AG08395 (cell line): ENCODE measurements at places on chromosomes 13 and 19.

GRCh38 chr19:51093101-51093500, 10.4 kb upstream of the KLK14 start:
- DNase-seq: no peak

- no peak for DNase-seq
Observed at GRCh38 chr13:105016266-105016665, 1519.2 kb downstream of the EFNB2 start.

DNA sequence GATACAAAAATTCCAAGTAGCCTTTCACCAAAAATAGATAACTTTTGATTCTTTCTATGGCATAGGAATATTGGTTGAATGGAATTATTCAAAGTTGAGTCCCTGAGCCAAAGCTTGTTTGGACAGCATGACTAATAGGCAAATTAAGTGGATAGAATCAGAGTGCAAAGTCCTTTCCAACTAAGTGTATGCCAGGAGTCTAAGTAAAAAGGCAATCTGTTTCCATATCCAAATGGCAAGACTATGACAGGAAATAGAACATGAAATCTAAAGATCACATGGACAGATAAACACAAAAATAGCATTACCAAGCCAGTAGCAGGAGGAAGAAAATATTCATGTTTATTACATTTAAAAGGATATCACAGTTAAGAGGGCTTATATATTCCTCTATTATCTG, 804.6 kb downstream of the SLITRK6 start:
- DNase-seq: no peak

- peak; percentile 10 for DNase-seq
Observed at GRCh38 chr13:49248622-49249002, 887 bp downstream of the CDADC1 start.

GRCh38 chr13:51494156-51494555, 41.3 kb upstream of the INTS6 start:
- peak; percentile 50 for DNase-seq

GRCh38 chr19:54916822-54917221, 10.9 kb downstream of the NCR1 start:
- no peak for DNase-seq

- DNase-seq: no peak
Observed at GRCh38 chr13:41052441-41052840, 8.9 kb upstream of the WBP4 start.

- DNase-seq: no peak
Observed at GRCh38 chr13:103517066-103517767, 451.0 kb upstream of the SLC10A2 start.

- DNase-seq: no peak
Observed at GRCh38 chr19:9671655-9672054, 3.2 kb downstream of the ZNF562 start.

GRCh38 chr13:52701728-52702465, 37.7 kb downstream of the CNMD start:
- no peak for DNase-seq

GRCh38 chr13:97344265-97345175, 89.4 kb upstream of the RAP2A start:
- peak; percentile 55 for DNase-seq

DNA sequence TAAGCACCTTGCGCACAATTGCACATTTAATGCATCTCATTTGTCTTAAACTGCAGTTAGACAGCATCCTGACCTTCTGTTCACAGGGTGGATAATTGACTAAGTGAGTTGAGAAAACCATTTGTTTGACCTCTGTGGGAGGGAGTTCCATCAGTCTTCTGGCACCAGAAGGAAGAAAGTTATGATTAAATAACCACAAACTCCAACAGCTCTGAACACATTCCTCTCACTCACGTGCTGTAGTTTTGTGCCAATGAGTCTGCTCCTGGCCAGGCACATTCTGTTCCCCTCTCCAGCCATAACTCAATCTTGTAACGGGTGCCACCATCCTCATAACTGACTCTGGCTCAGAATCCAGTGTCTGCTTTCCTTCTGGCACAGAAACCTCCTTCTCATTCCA, 817.2 kb downstream of the SLITRK1 start:
- no peak for DNase-seq

- DNase-seq: peak; percentile 63
Observed at GRCh38 chr13:74135326-74136083, 1.3 kb upstream of the KLF12 start.

DNA sequence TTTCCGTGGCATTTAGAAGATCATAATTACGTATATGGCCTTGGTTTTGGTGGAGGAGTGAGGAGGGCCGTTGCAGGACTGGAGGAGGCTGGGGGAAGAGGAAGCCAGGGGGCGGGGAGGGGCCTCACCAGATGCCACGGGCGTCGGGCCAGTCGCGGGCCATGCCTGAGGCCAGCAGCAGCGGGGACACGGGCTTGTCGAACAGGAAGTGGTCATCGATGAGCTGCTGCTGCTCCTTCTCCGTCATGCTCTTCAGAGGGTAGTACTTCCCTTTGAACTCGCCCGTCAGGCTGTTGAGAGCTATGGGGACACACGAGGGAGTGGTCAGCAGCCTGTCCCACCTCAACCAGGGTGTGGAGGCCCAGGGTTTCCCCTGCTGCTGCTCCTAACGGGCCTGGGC, 11.1 kb downstream of the CKM start:
- no peak for DNase-seq

DNA sequence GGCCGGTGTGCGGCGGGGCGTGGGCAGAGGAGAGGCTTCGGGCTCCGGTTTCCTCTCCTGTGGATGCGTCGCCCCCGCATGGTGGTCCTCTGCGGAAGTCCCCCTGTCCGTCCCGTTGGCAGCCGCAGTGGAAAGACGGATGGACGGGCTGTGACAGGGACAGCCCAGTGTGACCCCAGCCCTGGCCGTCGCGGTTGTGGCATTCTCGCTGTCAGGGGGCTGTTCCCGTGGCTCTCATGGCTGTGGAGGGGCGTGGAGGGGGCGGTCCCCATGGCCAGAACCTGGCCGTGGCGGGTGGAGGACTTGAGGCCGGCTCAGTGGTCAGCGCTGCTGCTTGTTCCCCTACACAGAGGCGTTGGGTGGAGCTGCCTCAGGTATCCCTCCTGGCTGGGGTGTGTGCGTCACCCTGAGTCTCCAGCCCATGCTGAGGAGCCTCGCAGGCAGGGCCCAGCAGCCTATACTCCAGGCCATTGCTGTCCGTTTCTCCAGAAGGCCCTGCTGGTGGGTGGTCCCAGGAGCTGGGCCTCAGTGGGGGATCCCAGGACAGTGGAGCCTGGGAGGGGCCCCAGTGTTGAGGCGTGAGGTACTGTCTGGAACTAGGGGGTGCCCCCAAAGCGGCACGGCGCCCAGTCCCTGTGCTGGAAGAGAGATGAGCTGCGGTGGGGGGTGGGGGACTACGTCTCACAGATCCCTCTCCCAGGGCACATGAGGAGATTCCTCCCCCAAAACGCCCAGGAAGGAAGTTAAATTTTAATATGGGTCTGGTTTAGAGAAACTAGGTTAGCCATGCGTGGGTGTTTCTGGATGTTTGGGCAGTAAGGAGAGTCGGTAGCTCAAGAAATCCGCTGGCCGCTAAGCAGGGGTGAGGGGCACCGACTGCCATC, 20.3 kb downstream of the CSNK1G2 start:
- no peak for DNase-seq

DNA sequence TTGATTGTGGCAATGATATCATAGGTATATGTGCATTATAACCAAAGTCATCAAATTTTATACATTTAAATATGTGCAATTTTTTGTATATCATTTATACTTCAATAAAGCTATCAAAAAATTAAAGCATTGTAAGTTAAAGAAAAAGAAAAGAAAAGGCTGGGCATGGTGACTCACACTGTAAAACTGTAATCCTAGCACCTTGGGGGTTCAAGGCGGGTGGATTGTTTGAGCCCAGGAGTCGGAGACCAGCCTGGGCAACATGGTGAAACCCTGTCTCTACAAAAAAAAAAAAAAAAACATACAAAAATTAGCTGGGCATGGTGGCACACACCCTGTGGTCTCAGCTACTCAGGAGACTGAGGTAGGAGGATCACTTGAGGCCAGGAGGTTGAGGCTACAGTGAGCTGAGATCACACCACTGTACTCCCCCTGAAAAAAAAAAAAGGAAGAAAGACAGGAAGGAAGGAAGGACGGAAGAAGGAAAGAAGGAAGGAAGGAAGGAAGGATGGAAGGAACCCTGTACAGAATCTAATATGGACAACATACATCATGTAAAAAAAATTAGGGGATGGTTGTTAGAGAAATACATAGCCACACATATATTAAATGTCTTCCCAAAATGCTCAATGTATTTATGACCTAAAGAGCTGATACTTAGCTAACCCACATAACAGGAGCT, 21.7 kb upstream of the SLC25A30 start:
- no peak for DNase-seq

DNA sequence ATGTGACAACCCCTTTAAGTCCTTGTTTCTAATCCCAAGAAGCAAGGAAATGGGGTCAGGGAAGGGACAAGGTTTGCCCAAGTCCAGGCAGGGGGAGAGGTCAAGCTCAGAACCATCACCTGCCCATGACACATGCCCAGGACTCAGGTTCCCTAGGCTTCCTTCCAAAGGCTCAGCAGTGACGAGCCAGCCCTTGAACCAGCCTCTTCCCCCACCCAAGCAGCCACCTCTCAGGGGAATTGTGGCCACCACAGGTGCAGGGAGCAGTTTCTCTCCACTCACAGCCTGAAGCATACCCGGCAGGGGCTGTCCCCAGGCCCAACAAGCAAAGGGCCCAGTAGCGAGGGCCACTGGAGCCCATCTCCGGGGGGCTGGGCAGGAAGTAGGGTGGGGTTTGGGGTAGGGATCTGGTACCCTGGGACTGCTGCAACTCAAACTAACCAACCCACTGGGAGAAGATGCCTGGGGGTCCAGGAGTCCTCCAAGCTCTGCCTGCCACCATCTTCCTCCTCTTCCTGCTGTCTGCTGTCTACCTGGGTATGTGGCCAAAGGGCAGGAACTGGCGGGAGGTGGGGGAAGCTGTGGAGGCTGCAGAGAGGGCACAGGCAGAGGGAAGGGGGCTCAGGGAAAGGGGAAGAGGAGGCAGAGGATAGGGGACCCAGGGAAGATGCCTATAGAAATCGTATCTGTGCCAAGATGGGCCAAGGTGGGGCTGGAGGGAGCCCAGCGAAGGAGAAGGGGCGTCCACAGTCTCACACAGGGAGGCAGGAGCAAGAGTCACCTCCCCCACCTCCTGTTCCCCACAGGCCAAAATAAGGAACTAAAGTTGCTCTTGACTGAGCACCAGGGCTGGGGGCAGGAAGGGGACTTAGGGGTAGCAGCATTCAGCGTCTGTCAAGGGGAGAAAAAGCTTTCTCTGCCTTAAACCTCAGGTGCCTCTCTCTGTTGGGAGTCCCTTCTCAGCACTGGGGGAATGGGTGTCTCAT, at the start of gene CD79A:
Gene CD79A (plus strand): TSS at position 433 of the 986 bp plus-strand sequence. CDS start 26 bp downstream, at position 459.
- no peak for DNase-seq

DNA sequence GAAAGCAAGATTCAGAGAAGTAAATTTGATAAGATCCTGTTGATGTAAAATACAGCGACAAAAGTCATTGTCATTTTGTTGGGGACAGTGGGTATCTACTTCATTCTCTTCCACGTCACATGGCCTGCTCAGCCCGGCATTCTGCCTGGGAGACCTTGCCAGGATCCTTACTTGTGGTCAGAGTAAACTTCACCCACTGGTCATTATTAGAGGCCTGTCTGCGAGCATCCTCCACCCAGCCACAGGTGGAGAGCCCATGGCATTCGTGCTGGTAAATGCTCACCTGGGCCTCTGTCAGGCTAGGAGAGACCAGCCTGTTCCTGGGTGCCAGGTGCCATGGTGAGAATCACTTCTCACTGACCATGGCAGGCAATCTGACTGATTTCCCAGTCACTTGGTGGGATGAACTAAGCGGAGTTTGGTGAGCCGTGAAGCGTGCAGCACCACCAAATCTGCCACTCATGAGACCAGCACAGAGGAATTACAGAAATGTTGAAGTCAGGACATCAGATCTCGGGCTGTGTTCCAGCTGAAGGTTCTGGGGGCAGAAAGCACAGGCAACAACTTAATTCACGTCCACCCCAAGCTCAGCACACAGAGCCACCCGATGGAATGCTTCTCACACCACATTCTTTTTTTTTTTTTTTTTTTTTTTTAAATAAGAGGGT, 107.0 kb downstream of the SIPA1L3 start:
- no peak for DNase-seq

- DNase-seq: no peak
Observed at GRCh38 chr13:50573066-50573465, 270.4 kb downstream of the DLEU7 start.

- DNase-seq: no peak
Observed at GRCh38 chr19:44661205-44661604, 10.1 kb upstream of the CEACAM19 start.
